Stimulated activated CD4-positive, alpha-beta T cell treated with anti-CD3 and anti-CD28 coated beads, Interleukin-12 subunit alpha, Interleukin-12 subunit beta, amount 100 ng/mL, for 48 hours (primary cell): ENCODE measurements at places on chromosomes 6 and 20.

GRCh38 chr6:114467931-114468330 is 125.1 kb upstream of the HS3ST5 start:
- no peak for DNase-seq

DNA sequence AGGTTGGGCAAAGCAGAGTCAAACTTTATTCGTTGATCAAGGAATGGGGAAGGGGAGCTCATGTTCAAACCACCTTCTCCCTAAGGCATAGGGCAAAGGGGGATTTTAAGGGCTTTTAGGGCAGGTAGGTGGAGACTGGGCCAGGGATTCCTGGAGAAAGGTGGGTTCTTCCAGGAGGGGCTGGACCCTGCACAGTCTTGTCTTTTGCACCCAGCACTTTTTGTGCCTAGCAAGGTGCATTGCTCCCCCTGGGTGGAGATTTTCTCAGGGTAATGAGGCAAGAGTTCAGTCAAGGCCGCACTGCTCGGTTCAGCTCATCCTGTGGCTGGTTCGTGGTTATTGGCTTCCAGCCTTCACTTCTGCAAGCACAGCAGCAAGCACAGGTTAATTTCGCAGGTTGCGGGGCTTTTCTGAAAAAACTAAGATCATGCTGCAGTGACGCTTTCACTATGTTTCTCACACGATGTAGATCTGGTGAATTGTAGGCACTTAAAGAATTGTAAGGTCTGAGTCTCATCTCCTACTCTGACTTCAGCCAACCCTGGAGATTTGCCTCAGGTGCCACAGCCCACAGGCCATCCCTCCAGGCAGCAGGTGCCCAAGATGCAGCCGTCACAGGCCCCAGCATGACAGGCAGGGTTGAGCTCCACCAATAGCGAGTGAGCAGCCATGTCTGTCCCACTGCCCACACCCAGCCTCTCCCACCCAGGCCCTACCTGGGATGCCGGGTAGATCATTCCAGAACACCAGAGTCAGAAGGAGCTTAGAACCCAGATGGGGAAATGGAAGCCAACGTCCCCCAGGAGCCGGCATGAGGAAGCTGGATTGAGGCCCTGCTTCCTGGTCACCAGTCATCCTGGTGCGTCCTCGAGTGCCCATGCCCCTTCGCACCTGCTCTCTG is 37.1 kb downstream of the SUN5 start:
- no peak for DNase-seq

- no peak for DNase-seq
These were observed 494.7 kb upstream of the SLC35B3 start for GRCh38 chr6:8930009-8930408.

- DNase-seq, result no peak
These were observed 70.6 kb upstream of the CCN2 start for GRCh38 chr6:132021552-132022375.
